ENCODE measurements at places on chromosomes 3 and 15.

GRCh38 chr15:68621535-68621934 lies 42.7 kb downstream of the CORO2B start:
- no peak for DNase-seq

GRCh38 chr15:90660195-90660998 lies 56.7 kb upstream of the BLM start:
- DNase-seq, result peak; percentile 41

GRCh38 chr3:14761121-14761672 lies 57.6 kb upstream of the FGD5 start:
- DNase-seq, result no peak

DNA sequence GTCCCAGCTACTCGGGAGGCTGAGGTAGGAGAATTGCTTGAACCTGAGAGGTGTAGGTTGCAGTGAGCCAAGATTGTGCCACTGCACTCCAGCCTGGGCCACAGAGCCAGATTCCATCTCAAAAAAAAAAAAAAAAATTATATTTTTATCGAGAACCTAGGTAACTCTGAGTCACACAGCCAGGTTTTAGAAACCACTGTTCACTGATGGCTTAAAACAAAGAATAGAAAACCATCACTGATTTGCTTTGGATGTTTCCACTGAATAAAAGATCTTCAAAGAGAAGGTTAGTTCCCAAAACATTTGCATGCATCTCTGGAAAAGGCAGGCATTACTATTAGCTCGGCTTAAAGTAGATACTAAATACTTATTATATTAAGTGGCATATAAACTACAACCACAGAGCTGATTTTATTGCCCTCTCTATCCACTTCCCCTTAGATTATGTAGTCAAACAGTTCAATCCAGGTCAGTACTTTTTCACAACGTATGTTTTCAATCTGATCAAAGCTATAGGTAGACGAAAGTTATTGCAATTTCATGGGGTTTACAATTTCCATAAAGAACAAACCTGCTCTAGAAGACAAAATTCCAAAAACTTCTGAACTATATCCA lies 1.4 kb downstream of the B4GALT4 start:
- DNase-seq, result no peak

DNA sequence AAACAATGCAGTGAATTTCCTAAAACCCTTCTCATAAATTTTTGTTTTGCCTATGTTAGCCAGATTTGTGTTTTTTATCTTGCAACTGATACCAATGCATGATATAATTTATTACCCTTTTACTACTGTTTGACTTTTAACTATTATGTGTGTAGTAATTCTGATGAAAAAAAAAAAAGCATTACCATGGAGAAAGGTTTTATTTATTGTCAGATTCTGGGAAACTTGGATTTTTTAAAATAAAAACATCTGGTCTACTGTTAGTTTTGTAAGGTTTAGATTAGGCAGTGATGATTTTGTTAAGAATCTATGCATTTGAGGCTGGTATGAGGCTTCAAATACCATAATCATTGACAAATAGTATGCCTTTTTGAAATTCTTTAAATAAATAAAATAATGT lies 470.4 kb upstream of the ROBO1 start:
- no peak for DNase-seq

DNA sequence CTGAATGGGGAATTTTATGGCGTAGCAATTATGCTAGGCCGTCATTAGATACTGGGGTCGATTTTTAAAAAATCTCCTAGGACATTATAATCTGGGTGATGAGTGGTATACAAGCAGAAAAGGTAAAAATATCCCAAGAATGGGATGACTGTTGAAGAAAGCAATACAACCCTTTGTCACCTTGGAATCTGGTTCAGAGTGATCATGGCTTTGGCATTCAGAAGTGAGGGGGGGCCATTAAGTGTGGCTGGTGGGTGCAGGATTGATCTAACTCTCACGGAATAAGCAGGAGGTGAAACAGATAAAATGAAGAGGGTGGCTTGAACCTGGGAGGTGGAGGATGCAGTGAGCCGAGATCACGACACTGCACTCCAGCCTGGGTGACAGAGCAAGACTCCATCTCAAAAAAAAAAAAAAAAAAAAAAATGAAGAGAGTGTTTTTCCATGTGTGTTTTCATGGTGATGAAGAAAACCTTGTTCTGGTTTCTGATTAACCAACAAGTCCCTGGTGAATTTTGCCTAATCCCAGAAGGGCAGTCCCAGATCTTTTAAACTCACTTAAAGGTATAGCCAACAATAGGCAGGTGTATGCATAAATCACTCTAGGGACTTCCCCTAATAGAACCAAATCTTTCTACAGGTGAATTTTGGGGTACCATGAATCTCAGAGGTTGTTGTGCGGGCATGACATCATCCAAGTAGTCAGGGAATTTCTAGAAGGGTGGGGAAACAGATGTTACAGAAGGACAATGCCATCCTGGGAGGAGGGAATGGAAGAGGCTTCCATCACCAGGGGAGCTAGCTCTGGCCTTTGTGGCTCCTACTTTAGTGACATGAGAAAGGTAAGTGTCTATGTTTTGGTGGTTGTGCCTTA lies 3.1 kb upstream of the RAD54L2 start:
- DNase-seq, result no peak

DNA sequence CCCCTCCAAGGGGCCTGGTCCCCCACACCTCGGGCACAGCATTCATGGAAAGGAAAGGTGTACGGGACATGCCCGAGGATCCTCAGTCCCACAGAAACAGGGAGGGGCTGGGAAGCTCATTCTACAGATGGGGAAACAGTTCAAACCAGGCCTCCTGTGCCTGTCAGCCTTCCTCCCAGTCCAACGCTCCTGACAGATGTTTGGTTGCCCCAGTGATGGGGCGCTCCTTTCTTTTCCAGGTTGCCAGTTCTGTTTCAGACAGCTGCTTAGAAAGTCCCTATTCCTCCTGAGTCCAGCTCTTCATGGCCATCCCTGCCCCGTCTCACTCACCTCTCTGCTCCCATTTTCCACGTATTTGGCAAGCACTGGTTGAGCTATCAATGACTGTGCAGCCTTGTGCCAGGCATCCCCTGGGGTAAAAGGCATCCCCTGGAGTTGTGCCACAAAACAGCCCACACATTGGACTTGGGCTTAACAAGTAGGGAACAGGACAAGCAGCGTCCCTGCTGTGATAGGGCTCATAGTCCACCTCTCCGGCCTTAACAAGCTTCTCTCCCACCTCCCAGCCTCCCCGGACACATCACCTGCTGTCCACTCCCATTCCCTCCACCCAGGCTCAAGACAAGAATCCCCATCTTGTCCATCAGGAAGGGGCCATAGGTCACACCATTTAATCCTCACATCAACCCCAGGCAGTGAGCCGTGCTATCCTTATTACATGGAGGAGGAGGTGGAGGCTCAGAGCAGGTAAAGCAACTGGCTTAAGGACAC lies 6.6 kb downstream of the OXTR start:
- no peak for DNase-seq

DNA sequence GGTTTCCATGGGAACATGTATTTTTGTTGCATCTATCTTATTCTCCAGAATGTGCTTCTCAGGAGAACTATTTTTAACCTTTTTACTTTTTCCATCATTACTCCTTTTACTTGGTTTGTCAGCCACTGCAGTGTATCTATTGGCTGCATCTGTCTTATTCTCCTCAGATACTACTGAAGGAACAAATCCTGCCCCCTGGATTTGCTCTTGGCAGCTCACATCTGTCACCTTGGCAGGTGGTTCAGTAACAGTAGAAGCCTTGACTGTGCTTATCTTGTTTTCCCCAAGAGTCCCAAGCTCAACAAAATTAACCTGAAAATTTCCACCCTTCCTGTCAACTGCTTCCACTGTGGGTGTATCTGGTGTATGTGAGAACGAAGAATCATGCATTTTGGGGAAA lies 106.0 kb downstream of the MAP4 start:
- no peak for DNase-seq

DNA sequence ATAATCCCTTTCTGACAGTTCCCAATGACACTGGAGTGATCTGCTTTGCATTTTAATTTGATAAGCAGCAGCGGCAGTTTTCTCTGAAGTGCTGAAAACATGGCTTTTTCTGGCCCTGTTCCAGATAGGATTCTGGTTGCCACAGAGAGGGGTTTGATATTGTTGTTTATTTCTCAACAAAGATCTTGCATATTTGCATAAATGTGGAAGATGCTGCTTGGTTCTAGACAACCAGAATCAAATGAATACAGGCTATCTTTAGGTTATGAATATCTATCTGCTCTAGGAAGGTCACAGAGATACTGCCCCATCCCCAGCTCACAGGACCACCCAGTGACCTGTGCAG lies 137.1 kb downstream of the ZNF609 start:
- no peak for DNase-seq

- peak; percentile 32 for DNase-seq
Measured at GRCh38 chr3:3127432-3128010, 781 bp downstream of the TRNT1 start.

- no peak for DNase-seq
Measured at GRCh38 chr3:142960322-142960850, 3.1 kb downstream of the PAQR9 start.

DNA sequence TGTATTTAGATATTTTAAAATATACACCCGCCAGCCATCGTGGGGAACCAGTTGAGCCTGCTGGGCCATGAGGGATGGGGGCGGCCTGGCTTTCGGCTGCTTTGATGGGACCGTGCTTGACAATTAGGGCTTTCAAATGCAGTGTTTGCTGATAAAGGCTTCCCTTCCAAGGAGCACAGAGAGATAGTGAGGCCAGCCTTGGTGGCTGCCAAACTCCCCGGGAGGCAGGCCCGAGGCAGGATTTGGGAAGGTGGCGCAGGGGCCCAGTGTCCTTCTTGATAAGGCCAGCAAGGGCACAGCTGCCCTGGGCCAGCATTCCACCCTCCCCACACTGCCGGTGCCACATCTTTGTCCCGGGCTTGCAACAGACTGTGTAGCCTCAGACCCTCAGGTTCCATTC lies 75.6 kb downstream of the LINGO1 start:
- no peak for DNase-seq

DNA sequence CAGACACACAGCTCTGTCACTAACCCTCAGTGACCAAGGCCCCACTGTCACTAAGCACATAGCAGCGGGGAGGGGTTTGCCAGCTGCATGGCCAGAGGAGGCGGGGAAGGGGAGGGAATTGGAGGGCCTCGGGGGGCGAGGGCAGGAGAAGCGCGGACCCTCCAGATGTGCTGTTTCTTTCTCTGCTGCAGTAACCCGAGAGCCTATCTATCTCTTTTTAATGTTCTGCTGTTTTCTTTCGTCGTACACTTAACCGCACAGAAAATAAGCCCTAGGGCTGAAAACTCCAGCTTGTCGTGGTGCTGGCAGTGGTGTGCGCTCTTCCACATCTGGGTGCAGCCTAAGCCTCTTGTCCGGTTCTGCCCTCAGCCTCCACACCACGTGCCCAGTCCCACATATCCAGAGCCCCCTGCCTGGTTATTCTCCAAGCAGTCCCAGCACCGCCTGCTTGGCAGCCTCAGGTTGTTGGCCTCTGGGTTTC lies 51.1 kb downstream of the BDH1 start:
- no peak for DNase-seq

GRCh38 chr3:94360987-94361386 lies 298.1 kb downstream of the NSUN3 start:
- DNase-seq, result peak; percentile 74

GRCh38 chr15:66878761-66879160 lies 176.7 kb downstream of the SMAD6 start:
- no peak for DNase-seq

GRCh38 chr15:90004671-90005070 lies 3.5 kb downstream of the ZNF710 start:
- no peak for DNase-seq

DNA sequence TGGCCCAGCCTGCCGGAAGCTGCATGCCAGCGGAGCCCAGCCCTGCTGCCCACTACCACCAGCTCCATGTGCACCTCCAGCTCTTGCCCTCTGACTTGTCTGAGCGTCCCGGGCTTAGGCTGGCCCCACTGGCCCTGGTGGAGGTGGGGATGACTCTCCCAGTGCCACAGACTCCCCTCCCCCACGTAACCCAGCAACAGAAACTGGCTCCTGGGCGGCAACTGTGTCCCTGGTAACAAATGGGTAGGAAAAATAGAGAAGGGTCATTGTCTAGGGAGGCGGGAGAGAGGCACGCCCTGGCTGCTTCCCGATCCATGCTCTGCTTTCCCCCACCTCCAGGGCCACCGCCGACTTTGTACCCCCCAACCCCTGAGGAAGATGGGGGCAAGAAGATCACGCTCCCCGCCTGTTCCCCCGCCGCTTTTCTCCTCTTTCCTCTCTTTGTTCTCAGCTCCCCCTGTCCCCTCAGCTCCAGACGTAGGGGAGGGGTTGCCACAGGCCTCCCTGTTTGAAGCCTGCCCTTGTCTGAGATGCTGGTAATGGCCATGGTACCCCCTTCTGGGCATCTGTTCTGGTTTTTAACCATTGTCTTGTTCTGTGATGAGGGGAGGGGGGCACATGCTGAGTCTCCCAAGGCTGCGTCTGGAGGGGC lies 10.8 kb upstream of the SEMA3B start:
- peak; percentile 22 for DNase-seq

GRCh38 chr3:129561619-129562248 lies 18.8 kb downstream of the H1-8 start:
- no peak for DNase-seq

- DNase-seq, result no peak
Measured at GRCh38 chr3:96803870-96804269, 10.5 kb upstream of the EPHA6 start.

DNA sequence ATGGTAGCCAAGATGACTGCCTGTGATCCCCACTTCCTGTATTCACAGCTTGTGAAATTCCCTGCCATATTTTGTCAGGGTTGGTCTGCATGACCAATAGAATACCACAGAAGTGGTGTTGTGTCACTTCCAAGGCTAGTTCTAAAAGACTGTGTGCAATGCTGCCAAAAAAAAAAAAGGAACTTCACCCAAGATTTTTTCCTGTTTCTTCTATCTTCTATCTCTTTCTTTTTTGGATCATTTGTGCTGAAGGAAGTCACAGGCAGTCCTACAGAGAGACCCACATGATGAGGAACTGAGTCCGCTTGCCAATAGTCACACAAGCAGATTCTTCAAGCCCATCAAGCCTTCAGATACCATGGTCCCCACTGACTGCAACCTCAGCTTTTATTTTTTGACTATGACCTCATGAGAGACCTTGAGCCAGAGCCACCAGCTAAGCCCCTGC lies 18.1 kb upstream of the RAF1 start:
- DNase-seq, result no peak

- DNase-seq, result no peak
Measured at GRCh38 chr3:102530415-102531181, 95.8 kb downstream of the ZPLD1 start.
